Left lobe of liver (tissue), 2 donors: ENCODE measurements at places on chromosomes 1 and 21. TPM values are rescaled to one million over a fixed set of nuclear protein-coding genes. Genes with fewer than 3 reads are reported as not detected.

Gene TRIM45
- total RNA-seq = 0.73 TPM

Gene DDAH1
- 70.6 TPM for total RNA-seq

Gene MCOLN2
- total RNA-seq = 0.33 TPM

Gene CRABP2
- total RNA-seq = 0.33 TPM

Gene CD53
- total RNA-seq = 9.3 TPM

Gene ARHGAP29
- 20.3 TPM for total RNA-seq

Gene THEM5
- not detected for total RNA-seq

Gene WNT2B
- total RNA-seq = 0.40 TPM

Gene PLA2G2D
- total RNA-seq = not detected

Gene INPP5B
- 19.4 TPM for total RNA-seq

Gene CACNA1S
- not detected for total RNA-seq

Gene SPATA17
- 0.20 TPM for total RNA-seq

Gene ZNF593OS
- not detected for total RNA-seq

Gene LCE2C
- total RNA-seq = not detected

Gene PSEN2
- 21.7 TPM for total RNA-seq

Gene CLDN17
- not detected for total RNA-seq

Gene BCAN
- not detected for total RNA-seq

Gene EVA1C
- total RNA-seq = 5.0 TPM
